ENCODE measurements at places on chromosomes 6 and 20.
A peak's percentile ranks its signal among the peaks of the same experiment; 100 is the strongest.

- DNase-seq, result no peak
Observed at GRCh38 chr20:60035-60918, 27.2 kb upstream of the DEFB125 start.

GRCh38 chr6:122223251-122223650 lies 176.2 kb upstream of the HSF2 start:
- DNase-seq, result no peak

GRCh38 chr20:62685781-62686555 lies 22.7 kb upstream of the NTSR1 start:
- peak; percentile 77 for DNase-seq

DNA sequence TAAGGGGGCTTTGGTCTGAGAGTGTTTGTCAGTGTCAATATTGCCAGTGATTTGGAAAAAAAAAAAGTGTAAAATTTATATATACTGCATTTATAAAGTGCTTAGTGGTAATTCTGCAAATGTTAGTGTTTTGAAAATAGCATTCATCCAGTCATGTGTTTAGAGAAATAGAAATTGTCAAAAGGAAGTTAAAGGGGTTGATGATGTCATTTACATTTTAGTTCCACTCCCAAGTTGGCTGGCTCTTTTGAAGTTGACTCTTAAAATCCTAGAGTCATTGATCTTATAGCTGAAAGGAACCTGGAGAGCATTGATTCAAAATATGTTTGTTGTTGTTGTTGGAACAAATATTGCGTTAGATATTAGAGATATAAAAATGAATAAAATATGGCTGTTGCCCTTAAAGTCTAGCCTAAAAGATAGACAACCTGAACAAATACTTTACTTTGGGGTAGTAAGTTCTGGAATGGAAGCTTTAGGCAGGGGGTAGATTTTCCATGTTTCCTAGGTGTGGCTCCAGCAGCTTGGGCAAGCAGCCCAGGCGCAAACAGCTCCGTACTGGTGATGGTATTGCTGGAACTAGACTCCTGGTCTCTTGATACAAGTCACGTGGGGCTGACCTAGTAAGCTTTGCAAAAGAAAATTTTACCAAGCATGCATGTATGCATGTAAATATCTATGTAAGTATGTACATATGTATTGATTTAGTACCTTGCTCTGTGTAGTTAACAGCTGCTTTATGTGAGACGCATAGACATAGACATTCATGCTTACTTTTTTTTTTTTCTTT lies 46.3 kb downstream of the HIVEP1 start:
- no peak for DNase-seq

DNA sequence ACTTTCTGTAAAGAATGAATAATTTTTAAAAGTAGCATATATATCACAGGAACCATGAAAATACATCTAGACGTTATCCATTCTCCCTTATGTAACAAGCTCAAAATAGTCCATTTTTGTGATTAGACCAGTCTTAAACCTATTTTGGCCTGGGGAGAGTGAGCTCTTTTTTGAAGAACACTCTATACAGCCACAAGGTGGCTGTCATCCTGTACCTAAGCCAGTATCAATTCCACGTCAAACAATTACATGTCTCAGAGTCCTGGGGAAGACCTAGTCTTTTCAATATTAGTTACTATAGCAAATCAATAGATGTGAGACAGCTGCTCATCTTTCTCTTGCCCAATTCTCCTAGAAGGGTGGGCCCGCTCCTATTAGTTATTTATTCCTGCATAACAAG lies 28.4 kb downstream of the FBXO5 start:
- DNase-seq, result no peak

GRCh38 chr6:64084185-64084663 lies 448.6 kb downstream of the PHF3 start:
- DNase-seq, result no peak

DNA sequence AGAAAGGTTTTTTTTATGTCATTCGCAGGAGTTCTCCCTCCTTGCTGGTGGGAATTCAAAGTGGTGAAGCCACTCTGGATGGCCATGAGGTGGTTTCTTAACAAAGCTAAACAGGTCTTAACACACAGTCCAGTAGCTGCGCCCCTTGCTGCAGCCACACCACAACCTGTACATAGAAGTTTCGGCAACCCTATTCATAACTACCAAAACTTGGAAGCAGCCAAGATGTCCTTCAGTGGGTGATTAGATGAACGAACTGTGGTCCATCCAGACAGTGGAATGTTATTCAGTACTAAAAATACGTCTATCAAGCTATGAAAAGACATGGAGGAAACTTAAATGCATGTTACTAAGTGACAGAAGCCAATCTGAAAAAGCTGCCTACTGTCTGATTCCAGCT lies 78.9 kb downstream of the FAM120B start:
- DNase-seq, result no peak

GRCh38 chr6:138539876-138540275 lies 40.6 kb upstream of the NHSL1 start:
- DNase-seq, result no peak

GRCh38 chr6:52210227-52210626 lies 24.1 kb downstream of the IL17A start:
- DNase-seq, result no peak

DNA sequence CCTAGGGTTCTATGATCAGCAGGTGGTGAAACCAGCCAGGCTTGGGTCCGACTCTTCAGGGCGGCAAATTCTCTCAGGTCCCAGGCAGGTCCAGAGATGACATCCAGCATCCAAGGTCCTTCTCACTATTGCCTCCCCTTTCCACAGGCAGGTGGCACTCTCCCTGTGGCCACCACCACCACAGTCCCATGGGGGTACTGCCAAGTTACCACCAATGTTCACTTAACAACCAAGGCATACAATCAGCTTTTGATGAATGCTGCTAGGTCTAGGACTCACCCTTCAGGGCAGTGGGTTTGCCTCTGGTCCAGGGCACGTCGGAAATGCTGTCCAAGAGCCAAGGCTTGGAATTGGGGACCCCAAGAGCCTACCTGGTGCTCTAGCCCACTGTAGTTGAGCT lies 40.4 kb upstream of the UTRN start:
- DNase-seq, result no peak

DNA sequence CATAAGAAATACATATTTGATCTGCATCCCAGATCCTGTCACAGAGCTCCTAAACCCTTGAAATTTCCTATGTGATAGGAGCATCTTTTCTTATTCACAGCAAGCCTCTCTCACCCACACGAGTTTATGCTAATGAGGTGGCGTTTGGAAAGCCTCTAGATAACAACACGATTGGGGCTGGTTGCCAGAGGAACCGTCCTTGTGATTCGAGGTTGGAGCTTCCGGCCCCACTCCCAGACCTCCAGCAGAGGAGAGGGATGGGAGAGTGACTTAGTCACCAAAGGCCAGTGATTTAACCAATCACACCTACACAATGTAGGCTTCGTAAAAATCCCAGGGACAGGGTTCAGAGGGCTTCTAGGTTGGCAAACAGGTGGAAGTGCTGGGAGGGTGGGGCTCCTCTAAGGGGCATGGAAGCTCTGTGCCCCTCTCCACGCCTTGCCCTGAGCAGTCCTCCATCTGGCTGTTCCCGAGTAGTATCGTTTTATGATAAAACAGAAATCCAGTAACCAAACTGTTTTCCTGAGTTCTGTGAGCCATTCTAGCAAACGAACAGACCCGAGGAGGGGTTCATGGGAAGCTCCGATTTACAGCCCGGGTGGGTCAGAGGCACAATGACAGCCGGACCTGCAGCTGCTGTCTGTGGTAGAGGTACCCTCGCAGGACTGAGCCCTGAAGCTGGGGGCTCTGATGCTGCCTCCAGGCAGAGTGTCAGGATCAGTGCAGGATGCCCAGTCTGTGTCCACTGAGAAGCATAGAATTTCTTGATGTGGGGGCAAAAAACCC lies 238.1 kb upstream of the ARID1B start:
- DNase-seq, result no peak

GRCh38 chr6:145151624-145152023 lies 583.7 kb downstream of the EPM2A start:
- no peak for DNase-seq

GRCh38 chr20:26279238-26279637 lies 582.6 kb upstream of the ZNF337 start:
- DNase-seq, result no peak
